ENCODE measurements at places on chromosomes 1 and 21.
A peak's percentile ranks its signal among the peaks of the same experiment; 100 is the strongest.

DNA sequence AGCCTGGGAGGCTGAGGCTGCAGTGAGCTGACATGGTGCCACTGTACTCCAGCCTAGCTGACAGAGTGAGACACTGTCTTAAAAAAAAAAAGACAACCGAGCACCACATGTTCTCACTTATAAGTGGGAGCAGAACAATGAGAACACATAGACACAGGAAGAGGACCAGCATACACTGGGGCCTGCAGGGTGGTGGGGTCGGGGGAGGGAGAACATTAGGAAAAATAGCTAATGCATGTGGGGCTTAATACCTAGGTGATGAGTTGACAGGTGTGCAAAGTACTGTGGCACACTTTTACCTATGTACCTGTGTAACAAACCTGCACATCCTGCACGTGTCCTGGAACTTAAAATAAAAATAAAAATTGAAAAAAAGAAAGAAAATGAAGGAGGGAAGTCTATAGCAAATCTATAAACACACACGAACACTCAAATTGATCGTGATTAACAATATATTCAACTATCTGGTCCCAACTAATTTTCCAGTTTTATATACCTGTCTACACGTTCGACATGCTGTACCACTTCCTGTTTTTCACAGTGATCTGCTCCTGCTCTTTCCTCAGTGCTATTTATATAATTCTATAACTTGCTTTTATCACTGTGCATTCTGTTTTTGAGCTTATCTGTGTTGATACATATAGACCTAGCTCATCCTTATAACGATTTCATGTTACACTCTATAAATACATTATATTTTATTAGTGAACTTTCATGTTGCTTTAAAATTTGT, 27.2 kb downstream of the AK5 start:
- DNase-seq, result no peak
- peaks cover 2% of the 10 kb centered on the region for H3K36me3 ChIP-seq
- H3K27me3 ChIP-seq, result peaks cover 8% of the 10 kb centered on the region
- H3K4me1 ChIP-seq, result no peaks in the 10 kb centered on the region

GRCh38 chr1:157916887-157917570, 75.4 kb upstream of the CD5L start:
- H3K4me3 ChIP-seq, result no peak overlapping the region
- no peaks in the 10 kb centered on the region for H3K4me1 ChIP-seq
- H3K36me3 ChIP-seq, result no peaks in the 10 kb centered on the region
- DNase-seq, result no peak
- H3K27ac ChIP-seq, result no peak overlapping the region

GRCh38 chr1:234990874-234991801, 137.5 kb downstream of the TOMM20 start:
- DNase-seq, result no peak
- peaks cover 20% of the 10 kb centered on the region for H3K4me1 ChIP-seq
- peak overlapping the region; percentile 10 for H3K27ac ChIP-seq
- H3K27me3 ChIP-seq, result no peaks in the 10 kb centered on the region
- no peak overlapping the region for H3K4me3 ChIP-seq

DNA sequence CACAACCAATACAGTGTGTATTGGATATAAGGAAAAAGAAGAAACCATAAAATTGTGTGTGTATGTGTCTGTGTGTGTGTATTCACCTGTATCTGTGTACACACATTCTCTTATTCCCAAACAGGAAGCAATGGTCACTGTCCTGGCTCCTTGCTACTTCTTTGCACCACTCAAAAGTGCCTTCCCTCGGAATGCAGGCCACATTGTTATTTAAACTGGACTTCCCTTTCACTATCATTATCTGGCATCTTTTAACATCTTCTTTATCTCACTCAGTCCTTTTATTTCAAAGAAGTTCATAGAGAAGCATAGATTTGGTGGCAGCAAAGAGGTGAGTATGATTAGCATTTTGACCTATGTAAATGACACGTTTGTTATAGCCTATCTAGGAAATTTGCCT, 803.7 kb downstream of the NCAM2 start:
- no peak overlapping the region for H3K27ac ChIP-seq
- H3K4me3 ChIP-seq, result no peak overlapping the region
- H3K36me3 ChIP-seq, result no peaks in the 10 kb centered on the region
- no peaks in the 10 kb centered on the region for H3K4me1 ChIP-seq

DNA sequence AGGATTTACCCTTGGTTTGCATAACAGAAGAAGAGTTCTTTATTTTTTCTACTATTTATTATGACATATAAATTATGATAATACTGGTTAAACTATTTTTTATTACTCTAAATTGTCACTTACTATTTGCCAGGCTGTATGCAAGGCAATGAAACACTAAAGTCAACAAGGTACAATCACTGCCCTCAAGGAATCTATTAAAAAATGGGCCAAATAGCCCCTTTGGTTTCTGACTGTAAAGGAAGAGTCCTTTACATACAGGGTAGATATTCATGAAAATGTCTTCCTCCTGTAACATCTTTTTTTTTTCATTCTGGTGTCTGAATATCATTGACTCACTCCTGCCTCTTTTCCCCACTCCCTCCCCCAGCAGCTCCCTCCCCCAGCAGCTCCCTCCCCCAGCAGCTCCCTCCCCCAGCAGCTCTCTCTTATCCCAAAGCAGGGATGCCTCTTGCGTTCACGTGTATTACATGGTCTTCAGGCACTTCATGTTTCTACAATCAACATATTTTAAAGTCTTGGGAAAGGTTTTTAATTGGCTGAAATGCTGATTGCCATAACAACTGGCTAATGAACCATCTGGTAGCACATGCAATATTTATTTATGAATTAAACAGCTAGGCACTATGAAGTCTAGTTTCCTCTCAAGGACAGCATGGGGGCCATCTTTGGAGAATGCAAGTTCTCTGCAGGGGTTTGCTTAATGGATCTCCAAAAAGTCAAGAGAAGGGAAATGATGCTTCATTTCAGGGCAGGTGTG, 400.4 kb upstream of the PLXNA2 start:
- no peak for DNase-seq
- H3K36me3 ChIP-seq, result no peaks in the 10 kb centered on the region
- H3K27ac ChIP-seq, result no peak overlapping the region
- H3K4me1 ChIP-seq, result peaks cover 23% of the 10 kb centered on the region
- H3K4me3 ChIP-seq, result no peak overlapping the region

All from mesothelial cell of epicardium (in vitro differentiated cells).